Trophoblast cell (in vitro differentiated cells and primary cell): ENCODE measurements at places on chromosomes 1 and 21.

GRCh38 chr1:160149716-160150115 is 1.7 kb upstream of the ATP1A4 start:
- no peaks in the 10 kb centered on the region for H3K27me3 ChIP-seq
- no peaks in the 10 kb centered on the region for H3K36me3 ChIP-seq
- H3K27ac ChIP-seq = no peak overlapping the region
- no peak for DNase-seq
- H3K4me1 ChIP-seq = no peaks in the 10 kb centered on the region

- peaks cover 50% of the 10 kb centered on the region for H3K27me3 ChIP-seq
- no peak overlapping the region for H3K27ac ChIP-seq
- no peaks in the 10 kb centered on the region for H3K36me3 ChIP-seq
- H3K4me3 ChIP-seq = no peak overlapping the region
- DNase-seq = peak; percentile 74
These were observed 34.1 kb upstream of the H6PD start for GRCh38 chr1:9200441-9200840.

DNA sequence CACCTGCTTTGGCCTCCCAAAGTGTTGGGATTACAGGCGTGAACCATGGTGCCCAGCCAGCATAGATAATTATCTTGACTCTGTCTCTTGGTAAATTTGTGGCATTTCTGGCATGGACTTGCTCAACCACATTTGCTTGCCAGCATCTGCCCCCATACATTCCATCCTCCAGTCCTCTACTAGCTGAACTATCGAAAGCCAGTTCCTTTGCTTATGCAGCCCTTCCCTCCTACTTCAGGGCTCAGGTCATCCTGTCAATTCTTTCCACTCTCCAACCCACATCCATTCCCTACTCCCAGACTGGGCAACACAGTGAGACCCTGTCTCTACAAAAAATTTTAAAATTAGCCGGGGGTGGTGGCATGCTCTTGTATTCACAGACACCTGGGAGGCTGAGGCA is 13.0 kb upstream of the UQCRHL start:
- H3K4me3 ChIP-seq = no peak overlapping the region
- peak; percentile 96 for DNase-seq
- no peaks in the 10 kb centered on the region for H3K4me1 ChIP-seq
- no peak overlapping the region for H3K27ac ChIP-seq
- no peaks in the 10 kb centered on the region for H3K27me3 ChIP-seq

GRCh38 chr1:98490099-98490498 is 171.4 kb upstream of the SNX7 start:
- H3K4me1 ChIP-seq = no peaks in the 10 kb centered on the region
- no peak for DNase-seq
- H3K4me3 ChIP-seq = no peak overlapping the region
- no peaks in the 10 kb centered on the region for H3K27me3 ChIP-seq

DNA sequence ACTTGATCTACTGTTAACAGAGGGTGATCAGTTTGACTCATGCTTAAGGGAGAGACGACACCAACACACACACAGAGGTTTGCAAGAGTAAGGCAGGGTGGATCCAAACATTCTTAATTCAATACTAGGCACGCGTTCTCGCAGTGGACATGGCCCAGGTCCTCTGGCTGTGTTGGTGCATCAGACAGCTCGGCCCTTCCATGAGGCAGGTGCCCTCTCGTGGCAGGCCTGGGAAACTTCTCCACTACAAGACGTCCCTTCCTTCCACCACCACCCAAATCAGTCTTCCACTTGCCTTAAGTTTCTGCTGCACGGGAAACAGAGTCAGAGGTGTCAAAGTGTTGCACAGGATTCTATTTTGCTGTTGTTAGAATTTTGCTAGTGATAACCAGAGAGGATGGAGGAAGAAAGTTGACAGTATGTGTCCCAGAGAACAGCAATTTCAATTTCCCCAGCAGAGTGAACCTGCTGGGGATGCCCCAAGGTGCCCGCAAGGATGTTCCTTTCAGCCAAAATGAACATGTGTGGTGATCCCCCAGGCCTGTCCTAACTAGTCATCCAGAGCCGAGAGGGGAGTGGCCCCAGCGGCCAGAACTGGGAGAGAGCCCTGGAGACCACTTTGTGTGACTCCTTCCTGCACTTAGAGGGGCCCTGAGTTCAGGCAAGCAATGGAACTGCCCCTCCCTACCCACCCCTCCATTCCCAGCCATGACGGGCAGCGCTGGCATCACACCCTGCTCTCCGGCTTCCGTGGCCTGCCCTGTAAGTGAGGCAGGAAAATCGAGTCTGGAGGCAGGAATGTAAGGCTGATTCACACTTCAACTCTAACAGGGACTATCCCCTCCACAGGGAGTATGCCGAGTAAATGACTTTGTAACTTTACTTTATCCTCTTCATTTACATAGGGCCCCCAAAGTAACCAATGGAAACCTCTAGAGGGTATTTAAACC is 34.8 kb downstream of the MX1 start:
- H3K4me1 ChIP-seq = no peaks in the 10 kb centered on the region
- no peaks in the 10 kb centered on the region for H3K36me3 ChIP-seq
- H3K27ac ChIP-seq = no peak overlapping the region
- H3K27me3 ChIP-seq = no peaks in the 10 kb centered on the region

DNA sequence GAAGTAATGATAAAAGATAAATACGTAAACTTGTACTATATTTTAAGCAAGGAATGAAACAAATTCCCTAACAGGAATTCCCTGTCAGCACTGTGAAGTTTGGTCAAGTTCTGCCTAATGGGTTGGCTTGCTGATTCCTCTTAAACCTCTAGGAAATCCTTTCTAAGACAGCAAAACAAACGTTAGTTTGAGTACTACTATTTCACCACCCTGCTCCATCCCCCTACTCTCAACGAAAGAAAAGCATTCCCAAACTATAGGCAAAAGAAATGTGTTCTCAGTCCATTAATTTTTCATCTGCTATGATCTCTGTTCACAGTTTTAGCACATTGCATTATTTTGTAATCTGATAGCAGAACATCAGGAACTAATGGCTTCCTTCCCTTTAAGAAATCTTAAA is 16.1 kb downstream of the SERPINC1 start:
- no peaks in the 10 kb centered on the region for H3K36me3 ChIP-seq
- H3K27ac ChIP-seq = no peak overlapping the region
- H3K4me1 ChIP-seq = no peaks in the 10 kb centered on the region
- DNase-seq = no peak
- H3K27me3 ChIP-seq = no peaks in the 10 kb centered on the region

GRCh38 chr1:183472488-183473216 is at the start of gene SMG7:
Gene SMG7, plus strand, starts transcription at chr1:183472499. Its CDS starts 122 bp downstream, at chr1:183472621.
- H3K36me3 ChIP-seq = no peaks in the 10 kb centered on the region
- no peaks in the 10 kb centered on the region for H3K27me3 ChIP-seq
- H3K27ac ChIP-seq = peak within 1 kb of the TSS; percentile 99
- peaks cover 2% of the 10 kb centered on the region for H3K4me1 ChIP-seq
- peak within 1 kb of the TSS; percentile 100 for H3K4me3 ChIP-seq

- H3K36me3 ChIP-seq = no peaks in the 10 kb centered on the region
- H3K27me3 ChIP-seq = no peaks in the 10 kb centered on the region
- DNase-seq = no peak
These were observed 395.4 kb upstream of the BEND5 start for GRCh38 chr1:49171941-49172593.

- no peak overlapping the region for H3K27ac ChIP-seq
- H3K4me1 ChIP-seq = peaks cover 16% of the 10 kb centered on the region
- H3K27me3 ChIP-seq = peaks cover 51% of the 10 kb centered on the region
- H3K4me3 ChIP-seq = no peak overlapping the region
- H3K36me3 ChIP-seq = no peaks in the 10 kb centered on the region
- no peak for DNase-seq
These were observed 8.1 kb upstream of the SLX9 start for GRCh38 chr21:44931501-44932407.

DNA sequence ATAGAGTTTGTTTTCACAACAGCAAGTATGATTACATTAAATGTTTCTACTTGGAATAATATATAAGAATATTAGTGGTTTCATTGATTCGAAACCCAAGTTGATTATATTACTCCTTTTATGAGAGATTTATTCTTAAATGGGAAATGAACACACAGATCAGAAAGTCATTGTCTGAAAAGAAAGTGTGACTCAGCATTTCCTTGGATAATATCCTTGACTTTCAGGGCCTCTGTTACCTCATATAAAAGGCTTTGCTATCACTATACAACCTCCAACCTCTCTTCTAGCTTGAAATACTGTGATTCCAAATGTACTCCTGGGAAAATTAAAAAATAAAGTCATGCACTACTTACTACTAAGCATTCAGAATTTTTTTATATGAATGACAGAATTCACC is 295.3 kb upstream of the LYPLAL1 start:
- no peak overlapping the region for H3K27ac ChIP-seq
- DNase-seq = no peak
- no peaks in the 10 kb centered on the region for H3K27me3 ChIP-seq
- H3K4me1 ChIP-seq = no peaks in the 10 kb centered on the region
- H3K4me3 ChIP-seq = no peak overlapping the region

- no peaks in the 10 kb centered on the region for H3K36me3 ChIP-seq
- no peaks in the 10 kb centered on the region for H3K27me3 ChIP-seq
- DNase-seq = no peak
- no peak overlapping the region for H3K27ac ChIP-seq
These were observed 1609.6 kb upstream of the B3GALT2 start for GRCh38 chr1:194795917-194796593.

- peaks cover 5% of the 10 kb centered on the region for H3K4me1 ChIP-seq
- no peaks in the 10 kb centered on the region for H3K36me3 ChIP-seq
- no peak for DNase-seq
- H3K27ac ChIP-seq = no peak overlapping the region
- H3K27me3 ChIP-seq = no peaks in the 10 kb centered on the region
These were observed 11.4 kb upstream of the KIAA1614 start for GRCh38 chr1:180901076-180901990.

DNA sequence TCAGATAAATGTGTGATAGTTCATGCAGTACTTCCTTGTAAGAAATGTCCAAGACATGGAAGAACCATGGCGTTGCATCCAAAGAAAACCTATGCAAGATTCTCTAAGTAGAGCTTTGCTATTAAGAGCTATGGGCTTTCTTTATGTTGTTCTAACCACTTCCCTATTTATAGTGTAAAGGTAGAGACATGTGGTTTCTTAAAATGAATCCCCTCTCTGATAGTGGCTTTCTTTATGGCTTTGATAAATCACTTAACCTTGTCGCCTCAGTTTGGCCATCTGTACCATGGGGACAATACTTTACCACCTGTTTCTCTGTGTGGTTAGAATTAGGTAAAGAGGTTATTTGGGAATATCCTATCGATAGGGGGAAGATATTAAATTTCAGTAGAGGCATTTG is 305.5 kb downstream of the NFIA start:
- H3K27me3 ChIP-seq = no peaks in the 10 kb centered on the region
- no peak for DNase-seq
- H3K4me3 ChIP-seq = no peak overlapping the region
- no peaks in the 10 kb centered on the region for H3K4me1 ChIP-seq
- no peak overlapping the region for H3K27ac ChIP-seq

DNA sequence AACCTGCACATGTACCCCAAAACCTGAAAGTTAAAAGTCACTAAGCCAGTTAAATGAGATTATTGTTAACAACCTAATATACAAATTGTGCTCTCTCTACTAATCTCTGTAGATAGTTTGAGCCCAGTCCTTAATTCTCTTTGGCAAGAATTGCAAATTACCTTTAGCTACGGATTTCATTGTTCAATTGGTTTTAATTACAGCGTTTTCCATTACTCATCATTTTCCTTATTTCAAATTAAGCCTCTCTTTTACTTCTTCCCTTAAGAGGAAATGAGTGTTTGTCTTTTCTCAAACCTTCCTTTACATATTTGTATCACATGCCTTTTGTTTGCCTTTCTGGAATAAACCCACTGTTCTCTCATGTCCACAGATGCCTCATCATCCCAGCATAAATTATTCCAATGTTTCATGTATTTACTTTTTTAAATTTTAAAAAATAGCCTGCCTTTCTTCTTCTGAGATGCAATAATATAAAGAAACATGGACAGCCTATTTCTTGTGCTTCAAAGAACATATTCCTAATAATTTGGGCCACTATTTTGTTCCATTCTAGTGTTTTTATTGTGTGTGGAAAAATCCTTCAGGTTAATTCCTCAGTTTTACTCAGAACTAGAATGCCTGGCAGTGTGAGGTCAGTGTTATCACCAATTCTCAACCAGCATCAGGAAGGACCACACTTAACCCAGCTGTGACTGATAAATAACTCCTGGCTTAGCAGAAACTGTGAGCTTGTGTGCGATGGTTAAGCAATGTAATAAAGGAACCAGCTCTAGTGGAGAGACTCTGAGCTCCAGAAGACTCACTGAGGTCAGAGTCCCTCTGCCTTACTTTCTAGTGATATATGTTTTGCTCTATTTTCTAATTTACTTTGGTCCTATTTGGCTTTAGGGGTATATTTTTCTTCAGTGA is 600.5 kb downstream of the LTN1 start:
- DNase-seq = no peak
- no peaks in the 10 kb centered on the region for H3K36me3 ChIP-seq
- H3K27ac ChIP-seq = no peak overlapping the region
- H3K27me3 ChIP-seq = no peaks in the 10 kb centered on the region
- H3K4me1 ChIP-seq = peaks cover 3% of the 10 kb centered on the region
- no peak overlapping the region for H3K4me3 ChIP-seq

DNA sequence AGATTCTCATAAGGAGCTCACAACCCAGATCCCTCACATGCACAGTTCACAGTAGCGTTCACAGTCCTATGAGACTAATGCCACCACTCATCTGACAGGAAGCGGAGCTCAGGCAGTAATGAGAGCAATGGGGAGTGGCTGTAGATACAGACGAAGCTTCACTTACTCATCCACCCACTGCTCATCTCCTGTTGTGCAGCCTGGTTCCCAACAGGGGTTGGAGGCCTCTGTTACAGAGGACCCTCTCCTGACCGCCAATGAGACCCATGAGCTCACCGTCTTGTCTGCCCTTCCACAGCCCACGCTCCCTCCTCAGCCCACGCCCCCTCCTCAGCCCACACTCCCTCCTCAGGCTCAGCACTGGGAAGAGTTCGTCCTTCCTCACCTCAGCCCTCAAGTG is 39.6 kb downstream of the RSPH1 start:
- H3K4me3 ChIP-seq = no peak overlapping the region
- no peaks in the 10 kb centered on the region for H3K36me3 ChIP-seq
- no peaks in the 10 kb centered on the region for H3K4me1 ChIP-seq
- no peak overlapping the region for H3K27ac ChIP-seq
- no peaks in the 10 kb centered on the region for H3K27me3 ChIP-seq
